ENCODE measurements at places on chromosomes 6 and 20.

DNA sequence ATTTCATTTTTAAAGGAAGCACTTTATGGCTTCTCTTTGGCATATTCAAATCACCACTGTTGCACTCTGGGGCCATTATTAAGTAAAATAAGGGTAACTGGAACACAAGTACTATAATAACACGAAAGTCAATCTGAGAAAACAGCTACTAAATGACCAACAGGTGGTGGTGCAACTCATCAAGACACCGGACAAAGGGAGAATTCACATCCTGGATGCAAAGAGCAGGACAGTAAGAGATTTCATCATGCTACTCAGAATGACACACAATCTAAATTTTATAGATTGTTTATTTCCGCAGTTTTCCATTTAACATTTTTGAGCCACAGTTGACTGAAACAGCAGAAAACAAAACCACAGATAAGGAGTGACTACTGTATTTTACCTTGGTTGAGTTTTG lies 27.6 kb upstream of the LY86 start:
- DNase-seq: no peak

DNA sequence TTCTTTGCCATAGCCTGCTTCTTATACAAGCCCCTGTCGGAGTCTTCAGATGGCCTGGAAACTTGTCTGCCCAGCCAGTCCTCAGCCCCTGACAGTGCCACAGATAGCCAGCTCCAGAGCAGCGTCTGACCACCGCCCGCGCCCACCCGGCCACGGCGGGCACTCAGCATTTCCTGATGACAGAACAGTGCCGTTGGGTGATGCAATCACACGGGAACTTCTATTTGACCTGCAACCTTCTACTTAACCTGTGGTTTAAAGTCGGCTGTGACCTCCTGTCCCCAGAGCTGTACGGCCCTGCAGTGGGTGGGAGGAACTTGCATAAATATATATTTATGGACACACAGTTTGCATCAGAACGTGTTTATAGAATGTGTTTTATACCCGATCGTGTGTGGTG lies 29.5 kb downstream of the SLCO4A1 start:
- no peak for DNase-seq

DNA sequence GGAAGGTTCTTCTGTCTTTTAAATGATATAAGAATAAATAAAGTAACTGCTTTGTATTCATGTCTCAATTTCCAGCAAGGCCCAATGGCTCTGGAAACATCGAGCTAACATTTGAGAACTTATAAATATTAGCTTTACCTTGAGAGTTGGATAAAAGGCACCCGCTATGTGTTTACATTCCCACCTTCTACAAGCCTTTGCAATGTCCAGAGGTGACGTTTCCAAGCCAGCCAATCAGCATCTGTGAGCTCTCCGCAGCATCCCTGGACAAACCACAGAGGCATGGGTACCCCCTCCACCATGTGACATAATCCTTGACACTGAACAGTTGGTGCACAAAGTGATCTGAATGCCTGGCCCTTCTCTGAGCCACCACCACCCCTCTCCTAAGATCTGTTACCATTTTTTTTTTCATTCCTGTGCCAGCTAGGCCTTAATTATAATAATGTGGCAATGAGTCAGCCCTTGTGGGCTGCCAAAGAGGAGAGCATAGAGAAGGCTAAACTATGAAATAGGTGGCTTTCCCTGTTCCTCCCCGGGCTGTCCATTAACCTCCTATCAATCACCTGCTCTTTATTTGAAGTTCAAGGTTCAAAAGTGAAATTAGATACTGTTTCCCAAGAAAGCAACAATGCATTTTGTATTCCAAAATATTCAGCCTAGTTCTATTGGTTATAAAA lies 4.1 kb downstream of the CBLN4 start:
- DNase-seq: no peak

- DNase-seq: no peak
Observed at GRCh38 chr6:34987506-34987905, 98.5 kb downstream of the ANKS1A start.

DNA sequence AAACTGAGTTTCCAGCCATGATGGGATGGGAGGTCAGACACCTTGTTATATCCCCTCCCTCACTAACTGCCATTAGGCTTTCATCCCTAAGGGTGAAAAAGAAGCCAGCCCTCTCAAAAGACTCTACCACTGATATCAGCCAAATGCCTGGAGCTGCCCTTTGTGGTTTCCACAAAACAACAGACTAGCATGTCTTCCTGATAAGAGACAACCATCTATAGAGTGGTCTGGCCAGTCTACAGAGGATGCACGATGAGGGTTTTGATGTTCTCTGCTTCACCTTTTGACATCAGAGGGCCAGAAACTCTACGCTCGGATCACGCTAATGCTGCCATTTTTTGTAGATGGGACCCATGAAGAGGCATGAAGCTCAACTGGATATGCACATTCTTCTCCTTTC lies 61.7 kb upstream of the ARHGAP18 start:
- DNase-seq: no peak

- no peak for DNase-seq
Observed at GRCh38 chr20:57287007-57287880, 20.8 kb upstream of the BMP7 start.

GRCh38 chr20:46159101-46159897 lies 41.2 kb downstream of the CD40 start:
- DNase-seq: no peak

DNA sequence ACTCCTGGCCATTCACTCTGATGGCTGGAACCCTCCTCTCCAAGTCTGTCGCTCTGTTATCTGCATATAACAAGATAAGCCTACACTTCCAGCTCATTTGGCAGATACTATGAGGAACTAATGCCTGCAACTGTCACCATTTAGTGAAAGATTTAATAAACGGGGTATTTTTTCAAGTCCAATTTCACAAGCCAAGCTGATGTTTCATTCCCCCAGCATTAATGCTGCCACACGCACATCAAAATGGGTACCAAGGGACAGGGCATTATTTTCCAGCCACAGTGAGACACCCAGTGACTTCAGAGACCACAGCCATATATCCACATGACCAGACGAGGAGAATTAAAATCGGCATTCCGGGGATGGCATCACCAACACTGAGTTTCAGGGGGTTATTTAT lies 175.5 kb downstream of the PTPRT start:
- DNase-seq: no peak

All from activated CD8-positive, alpha-beta memory T cell treated with anti-CD3 and anti-CD28 coated beads for 1 hour (primary cell).